Ovary (tissue), 10 donors: ENCODE measurements at places on chromosomes 7 and 10. TPM values are rescaled to one million over a fixed set of nuclear protein-coding genes. Genes with fewer than 3 reads are reported as not detected.
A peak's percentile ranks its signal among the peaks of the same experiment; 100 is the strongest.

DNA sequence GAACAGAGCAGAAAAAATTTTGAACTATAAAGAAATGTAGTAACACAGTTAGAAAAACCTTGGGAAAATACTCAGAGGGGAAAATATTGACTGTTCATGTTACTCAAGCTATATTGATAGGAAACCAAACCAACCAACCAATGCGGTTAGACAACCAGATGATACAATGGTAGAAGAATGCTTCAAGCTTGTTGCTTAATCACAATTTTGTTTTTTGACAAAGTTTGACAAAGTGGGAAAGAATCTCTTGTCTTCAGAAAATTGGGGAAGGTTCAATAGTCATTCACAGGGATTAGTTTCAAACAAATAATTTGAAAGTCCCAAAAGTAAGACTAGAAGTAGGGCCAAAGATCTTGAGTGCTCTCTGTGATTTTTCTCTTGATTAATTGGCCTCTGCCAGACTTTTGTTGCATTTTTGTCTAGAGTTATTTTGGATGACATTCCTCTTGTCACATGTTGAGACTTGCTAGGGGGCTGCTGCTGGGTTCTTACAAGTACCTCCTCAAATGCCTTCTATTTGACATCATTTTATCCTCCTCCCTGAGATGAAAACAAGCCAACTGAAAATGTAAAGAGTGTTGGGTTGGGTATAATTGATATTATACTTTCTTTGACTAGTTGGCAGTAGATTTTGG, 233.1 kb upstream of the PHYHIPL start:
- no peak for DNase-seq

DNA sequence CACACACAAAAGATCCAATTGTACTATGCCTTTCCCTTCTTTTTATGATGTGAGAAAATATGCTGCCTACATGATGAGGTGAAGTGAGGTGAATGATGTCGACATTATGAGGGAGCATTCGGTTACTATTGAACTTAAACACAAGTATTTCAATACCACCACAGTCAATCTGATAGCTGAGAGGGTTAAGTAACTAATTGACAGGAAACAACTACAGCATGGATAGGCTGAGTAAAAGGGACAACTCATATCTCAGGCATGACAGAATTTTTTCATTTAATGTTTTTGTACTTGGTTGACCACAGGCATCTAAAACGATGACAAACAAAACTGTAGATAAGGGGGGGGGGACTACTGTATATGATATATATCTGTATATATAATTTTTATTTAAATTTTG, 488.9 kb downstream of the SH2D4B start:
- no peak for DNase-seq

DNA sequence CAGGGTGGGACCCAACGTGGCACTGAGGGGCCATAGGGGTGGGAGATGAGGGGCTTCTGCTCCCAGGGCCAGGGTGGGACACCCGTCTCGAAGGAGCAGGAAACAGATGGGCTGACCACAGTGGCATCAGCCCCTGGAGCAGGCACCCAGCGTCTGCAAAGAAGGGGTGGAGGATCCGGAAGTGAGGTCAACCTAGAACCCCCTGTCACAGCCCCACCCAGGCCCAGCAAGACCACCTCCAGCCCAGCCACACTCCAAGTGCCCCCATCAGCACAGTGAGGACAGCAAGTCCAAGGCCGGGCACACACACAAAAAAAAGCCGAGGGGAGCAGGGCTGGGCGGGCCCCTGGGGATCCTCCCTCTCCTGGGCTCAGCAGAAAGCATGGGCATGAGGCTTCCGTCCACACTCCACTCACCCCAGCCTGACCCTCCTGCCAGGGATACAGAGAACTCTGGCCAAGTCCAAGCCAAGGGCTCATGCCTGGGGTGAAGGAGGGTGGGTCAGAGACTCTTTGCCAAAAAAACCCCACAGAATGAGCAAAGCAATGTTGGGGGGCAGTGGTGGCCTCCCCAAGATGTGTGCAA, 111.0 kb downstream of the FOXL3 start:
- no peak for DNase-seq

- no peak for DNase-seq
Measured at GRCh38 chr7:18157233-18157632, 129.6 kb upstream of the PRPS1L1 start.

DNA sequence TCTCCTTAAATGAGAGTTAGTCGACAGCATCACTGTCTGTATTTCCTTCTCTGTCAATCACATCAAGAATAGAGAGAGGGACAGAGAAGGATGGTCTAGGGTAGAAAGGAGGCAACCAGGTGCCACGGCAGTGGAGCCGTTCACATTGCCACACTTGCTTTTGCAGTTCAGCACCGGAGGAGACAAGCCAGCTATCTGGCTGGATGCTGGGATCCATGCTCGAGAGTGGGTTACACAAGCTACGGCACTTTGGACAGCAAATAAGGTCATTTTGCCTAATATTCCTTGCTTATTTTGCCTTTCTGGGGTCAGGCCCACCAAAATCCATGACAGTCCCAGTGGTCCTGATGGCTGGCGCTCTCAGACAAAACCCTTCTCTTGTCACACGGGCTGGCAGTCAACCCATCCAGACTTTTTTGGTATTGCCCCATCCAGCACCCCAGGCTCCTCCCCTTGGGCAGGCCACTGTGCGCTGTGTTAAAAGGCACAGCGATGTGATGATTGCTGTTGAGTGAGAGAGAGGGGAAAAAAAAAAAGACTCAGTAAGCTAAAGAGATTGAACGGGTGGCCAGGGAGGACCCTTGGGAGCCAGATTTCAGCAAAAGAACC, 8.4 kb downstream of the CPA2 start:
- DNase-seq: no peak

DNA sequence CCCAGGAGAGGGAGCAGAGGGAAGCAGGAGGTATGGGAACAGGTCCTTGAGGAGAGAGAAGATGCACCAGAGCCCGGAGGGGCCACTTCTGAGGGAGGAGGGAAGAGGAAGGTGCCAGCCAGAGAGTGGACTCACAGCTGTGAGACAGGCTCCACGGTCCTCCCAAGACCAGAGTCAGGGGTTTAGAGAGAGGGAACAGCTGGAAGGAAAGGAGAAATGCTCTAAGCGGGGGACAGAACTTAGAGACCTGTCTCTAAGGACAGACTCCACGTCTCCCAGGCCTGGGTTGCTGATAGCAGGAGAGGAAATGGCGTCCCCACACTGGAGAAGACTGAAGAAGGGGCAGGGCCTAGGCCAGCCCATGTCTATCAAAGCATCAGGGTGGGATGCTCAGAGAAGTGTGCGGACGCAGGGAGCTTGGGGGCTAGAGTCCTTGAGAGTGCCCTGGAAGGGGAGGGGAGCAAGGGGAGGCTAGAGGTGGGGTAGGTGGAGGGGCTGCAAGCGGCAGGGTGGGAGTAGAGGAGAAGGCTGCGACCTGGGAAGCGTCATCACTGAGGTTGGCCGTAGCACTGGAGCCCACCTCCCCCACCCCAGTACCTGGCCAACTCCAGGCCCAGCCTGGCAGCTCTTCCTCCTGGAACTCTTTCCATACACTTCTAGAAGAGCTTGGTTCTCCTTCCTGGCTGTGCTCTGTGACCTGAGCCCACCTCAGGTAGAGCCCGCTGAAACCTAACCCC, 25.6 kb upstream of the GRID1 start:
- no peak for DNase-seq

GRCh38 chr7:50308532-50309385, 4.2 kb downstream of the IKZF1 start:
- no peak for DNase-seq

- no peak for DNase-seq
Measured at GRCh38 chr7:89845952-89846351, 308.3 kb upstream of the STEAP1 start.

GRCh38 chr10:76111986-76112825, 680.8 kb downstream of the LRMDA start:
- DNase-seq: no peak

- DNase-seq: no peak
Measured at GRCh38 chr7:43944286-43944685, 18.1 kb downstream of the UBE2D4 start.

DNA sequence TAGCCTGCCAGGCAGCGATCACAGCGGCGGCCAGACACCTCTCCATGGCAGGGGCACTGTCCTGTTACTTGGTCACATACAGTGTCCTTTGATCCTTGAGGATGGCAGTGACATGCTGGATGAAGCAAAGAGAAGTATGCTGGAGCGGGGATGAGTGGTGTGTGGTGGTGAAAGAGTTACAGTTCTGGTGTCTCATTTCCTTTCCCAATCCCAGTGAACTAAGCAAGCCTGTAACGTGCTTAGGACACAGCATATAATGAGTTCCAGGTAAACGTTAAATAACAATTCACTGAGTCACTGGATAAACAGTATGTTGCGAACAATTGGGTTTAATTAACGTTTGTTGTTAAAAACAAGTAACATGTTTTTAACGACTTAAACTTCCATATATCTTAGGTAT, 63.5 kb upstream of the LAMB1 start:
- DNase-seq: no peak

DNA sequence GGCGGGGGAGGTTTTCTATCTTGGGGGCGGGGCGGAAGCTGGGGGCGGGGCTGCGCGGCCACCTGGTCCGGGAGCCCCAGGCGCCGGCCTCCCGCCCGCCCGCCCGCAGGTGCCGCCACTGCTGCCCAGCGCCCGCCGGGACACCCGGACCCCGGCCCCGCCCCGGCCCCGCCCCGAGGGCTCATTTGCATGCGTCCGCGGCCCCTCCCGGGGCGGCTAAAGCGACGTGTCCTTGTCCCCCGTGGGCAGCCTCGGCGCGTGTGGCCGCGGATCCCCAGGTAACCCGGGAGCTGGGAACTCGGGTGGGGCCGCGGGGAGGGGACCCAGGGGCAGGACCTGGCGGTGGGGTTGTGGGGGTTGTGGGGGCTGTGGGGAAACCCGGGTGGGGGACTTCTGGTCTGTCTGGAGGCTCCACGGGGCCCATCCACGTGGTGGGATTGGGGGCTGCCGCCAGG, at the start of gene BHLHA15:
BHLHA15 (plus strand) TSS at position 219 of the 455 bp plus-strand sequence. CDS start 871 bp downstream, outside the sequence.
- peak; percentile 17 for DNase-seq

GRCh38 chr10:71476228-71477011, 79.7 kb downstream of the CDH23 start:
- peak; percentile 86 for DNase-seq

DNA sequence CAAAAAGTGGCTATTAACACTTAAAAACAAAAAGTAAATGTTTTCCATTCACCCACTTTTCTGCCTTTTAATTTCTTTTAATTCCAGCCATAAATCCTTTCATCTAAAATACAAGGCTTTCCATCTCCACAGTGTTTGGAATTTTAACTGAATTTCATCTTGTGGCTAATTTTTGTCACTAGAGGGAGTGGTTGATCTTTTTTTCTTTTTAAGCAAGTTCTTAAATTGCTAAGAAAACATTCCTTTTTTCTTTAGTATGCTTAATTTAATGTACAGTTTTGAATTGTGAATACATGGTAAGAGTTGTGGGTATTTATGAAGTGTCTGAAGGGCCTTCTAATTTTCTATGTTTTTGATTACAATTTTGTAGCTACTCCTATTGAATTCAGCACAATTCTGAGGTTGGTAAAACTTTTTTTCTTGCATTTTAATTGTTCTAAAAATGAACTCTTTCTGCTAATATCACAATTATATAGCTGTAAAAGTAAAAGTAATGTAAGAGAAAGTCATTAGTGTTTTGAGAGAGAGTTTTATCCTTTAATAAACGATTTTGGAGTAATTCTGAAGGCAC, 54.9 kb upstream of the ANK3 start:
- DNase-seq: no peak

DNA sequence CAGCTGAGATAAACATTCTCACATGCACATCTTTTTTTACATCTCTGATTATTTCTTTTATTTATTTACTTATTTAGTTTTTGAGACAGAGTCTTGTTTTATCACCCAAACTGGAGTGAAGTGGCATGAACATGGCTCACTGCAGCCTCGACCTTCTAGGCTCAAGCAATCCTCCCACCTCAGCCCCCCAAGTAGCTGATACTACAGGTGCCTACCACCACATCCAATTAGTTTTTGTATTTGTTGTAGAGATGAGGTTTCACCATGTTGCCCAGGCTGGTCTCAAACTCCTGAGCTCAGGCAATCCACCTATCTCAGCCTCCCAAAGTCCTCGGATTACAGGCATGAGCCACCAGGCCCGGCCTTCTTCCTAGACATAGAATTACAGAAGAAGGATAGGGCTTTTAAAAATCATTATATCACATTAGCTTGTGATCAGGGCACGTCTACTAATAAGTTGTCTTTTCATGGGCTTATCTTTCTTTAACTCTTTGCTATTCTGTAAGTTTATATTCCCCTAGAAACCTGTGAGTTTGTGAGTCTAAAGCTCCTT, 5.9 kb downstream of the ASB15 start:
- DNase-seq: no peak

DNA sequence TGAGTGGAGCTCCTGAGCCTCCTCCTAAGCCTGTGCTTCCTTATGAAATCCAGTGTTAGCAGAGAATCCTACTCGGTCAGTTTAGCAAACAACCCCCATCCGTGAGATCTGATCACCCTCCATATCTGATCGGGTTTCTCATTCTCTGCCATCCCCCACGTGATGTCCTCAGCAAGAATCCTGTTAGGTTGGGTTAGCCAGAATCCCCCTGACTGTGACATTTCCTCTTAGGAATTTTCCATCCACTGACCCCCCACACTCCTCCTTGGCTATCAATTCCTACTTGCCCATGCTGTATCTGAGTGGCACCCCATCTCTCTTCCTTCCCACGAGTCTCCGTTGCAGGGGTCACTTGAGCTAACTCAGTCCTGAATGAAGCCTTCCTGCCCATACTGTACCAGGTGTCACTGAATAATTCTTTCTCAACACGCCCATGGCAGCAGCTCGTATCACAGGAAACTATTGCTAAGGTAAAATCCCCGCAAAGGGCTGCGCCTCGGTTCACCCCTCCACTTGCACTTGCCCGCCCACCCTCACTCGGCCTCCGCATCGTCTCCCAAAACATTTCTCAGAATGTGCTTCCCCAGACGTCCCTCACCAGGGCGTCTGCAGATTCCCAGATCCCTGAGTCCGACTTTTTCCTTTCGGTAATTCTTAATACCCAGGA, 44.1 kb downstream of the MYOF start:
- no peak for DNase-seq

DNA sequence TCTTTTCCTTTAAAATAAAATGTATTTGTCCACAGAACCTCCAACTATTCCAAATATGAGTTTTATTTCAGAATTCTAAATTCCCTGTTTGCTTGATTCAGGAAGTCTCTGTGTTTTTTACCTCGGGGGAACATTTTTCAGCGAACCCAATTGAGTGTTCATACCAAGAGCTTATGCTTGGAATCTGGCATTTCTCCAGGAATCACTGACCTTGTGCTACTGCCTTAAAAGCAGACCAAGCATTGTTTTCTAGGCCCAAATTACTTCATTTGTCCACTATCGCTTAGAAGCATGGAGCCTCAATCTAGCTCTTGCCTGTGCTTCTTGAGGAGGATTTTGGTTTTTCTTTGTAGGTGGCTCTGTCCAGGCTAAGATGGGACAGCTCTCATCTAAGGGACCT, 59.4 kb downstream of the EBLN1 start:
- no peak for DNase-seq

- no peak for DNase-seq
Measured at GRCh38 chr7:137930581-137930980, 71.3 kb downstream of the CREB3L2 start.

The COL1A2 gene
- 631 TPM for total RNA-seq

The ACHE gene
- total RNA-seq: 0.48 TPM

The STN1 gene
- total RNA-seq: 18.8 TPM

The IKZF1 gene
- 2.0 TPM for total RNA-seq

The TLX1 gene
- not detected for total RNA-seq

The OGA gene
- 85.3 TPM for total RNA-seq
